ENCODE measurements at places on chromosomes 1 and 21.

DNA sequence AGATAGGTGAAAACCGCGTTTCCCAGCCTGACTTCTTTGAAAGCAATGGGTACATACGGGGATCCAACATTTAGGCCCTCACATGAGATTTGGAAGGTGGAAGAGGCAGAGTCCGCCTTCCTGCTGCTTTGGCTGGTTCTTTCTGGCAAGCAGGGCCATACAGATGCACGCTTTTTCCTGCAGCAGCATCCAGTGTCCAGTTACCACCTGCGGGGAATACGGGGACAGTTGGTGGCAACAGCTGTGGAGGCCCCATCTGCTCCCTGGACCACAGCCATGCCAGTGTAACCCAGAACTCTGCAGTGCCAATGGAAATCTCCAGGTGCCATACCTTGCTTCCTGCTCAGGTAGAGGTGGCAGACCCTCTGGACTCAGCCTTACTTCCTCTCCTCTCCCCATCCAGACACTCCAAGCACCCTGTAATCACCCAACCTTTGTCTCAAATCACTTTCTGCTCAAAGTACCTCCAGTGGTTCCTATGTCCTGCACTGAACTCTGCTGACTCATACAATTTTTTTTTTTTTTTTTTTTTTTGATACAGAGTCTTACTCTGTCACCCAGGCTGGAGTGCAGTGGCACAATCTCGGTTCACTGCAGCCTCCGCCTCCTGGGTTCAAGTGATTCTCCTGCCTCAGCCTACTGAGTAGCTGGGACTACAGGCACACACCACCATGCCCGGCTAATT lies 68.3 kb downstream of the SLC16A1 start:
- DNase-seq: no peak

DNA sequence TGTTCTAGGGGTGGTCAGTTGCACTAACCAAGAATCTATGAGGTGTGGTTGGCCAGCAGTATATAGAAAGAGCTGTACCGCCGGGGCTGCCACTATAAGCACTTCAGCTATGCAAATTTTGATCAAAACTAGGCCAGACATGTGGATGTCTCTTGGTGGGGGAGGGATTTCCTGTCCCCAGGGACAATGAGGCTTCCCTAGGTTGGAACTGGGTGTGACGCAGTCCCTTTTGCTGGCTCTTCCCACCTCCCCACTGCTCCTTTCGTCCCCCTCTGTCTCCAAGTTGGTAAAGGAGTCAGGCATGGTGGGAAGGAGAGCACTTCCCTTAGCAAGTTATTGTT lies 13.6 kb downstream of the SDCCAG8 start:
- no peak for DNase-seq

DNA sequence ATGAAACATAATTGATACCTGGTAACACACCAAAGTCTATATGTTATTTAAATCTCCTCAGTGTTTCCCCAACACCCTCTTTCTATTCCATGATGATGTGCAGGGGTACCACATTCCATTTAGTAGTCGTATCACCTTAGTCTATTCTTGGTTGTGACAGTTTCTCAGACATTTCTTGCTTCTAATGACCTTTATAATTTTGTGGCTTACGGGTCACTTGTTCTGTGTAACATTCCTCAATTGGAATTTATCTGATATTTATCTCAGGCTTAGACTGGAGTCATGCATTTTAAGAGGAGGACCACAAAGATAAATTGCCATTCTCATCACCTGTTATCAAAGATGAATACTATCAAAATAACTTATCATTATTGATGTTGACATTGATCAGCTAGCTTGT lies 679.6 kb downstream of the USP25 start:
- DNase-seq: no peak

DNA sequence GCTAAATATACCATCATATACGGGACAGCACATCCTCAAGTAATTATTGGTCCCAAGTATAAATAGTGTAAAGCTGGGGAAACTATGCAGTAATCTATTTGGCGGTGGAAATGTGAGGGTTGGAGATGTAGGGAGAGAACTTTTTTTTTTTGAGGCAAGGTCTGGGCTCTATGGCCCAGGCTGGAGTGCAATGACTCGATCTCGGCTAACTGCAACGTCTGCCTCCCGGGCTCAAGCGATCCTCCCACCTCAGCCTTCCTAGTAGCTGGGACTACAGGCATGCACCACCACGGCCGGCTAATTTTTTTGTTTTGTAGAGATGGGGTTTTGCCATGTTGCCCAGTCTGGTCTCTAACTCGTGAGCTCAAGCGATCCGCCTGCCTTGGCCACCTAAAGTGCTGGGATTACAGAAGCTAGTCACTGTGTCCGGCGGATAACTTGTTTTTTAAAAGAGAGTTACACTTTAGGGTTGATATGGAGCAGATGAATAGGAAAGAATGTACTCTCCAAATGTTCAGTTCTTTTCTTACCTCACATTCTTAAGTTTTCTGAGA lies 1.9 kb downstream of the IFT25 start:
- no peak for DNase-seq

GRCh38 chr21:31142600-31142999 lies 104.3 kb upstream of the KRTAP19-8 start:
- no peak for DNase-seq

DNA sequence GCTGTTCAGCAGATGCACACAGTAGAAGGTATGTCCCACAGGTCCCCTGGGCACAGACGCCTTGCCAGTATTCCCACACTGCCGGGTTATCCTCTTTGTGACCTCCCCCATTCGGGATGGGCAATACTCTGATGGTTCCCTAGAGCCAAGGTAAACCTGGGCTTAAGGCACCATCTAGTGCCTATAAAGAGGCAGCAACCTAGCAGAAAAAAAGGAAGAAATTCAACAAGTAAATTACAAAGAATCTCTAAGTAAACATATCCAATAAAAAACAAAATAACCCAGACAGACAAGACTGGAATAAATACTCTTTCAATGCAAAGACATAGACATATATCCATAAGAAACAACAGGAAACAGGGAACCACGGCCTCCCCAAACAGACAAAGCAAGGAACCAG lies 39.4 kb downstream of the HSF2BP start:
- DNase-seq: no peak

- DNase-seq: peak; percentile 33
These were observed 17.4 kb downstream of the CNST start for GRCh38 chr1:246583448-246584185.

DNA sequence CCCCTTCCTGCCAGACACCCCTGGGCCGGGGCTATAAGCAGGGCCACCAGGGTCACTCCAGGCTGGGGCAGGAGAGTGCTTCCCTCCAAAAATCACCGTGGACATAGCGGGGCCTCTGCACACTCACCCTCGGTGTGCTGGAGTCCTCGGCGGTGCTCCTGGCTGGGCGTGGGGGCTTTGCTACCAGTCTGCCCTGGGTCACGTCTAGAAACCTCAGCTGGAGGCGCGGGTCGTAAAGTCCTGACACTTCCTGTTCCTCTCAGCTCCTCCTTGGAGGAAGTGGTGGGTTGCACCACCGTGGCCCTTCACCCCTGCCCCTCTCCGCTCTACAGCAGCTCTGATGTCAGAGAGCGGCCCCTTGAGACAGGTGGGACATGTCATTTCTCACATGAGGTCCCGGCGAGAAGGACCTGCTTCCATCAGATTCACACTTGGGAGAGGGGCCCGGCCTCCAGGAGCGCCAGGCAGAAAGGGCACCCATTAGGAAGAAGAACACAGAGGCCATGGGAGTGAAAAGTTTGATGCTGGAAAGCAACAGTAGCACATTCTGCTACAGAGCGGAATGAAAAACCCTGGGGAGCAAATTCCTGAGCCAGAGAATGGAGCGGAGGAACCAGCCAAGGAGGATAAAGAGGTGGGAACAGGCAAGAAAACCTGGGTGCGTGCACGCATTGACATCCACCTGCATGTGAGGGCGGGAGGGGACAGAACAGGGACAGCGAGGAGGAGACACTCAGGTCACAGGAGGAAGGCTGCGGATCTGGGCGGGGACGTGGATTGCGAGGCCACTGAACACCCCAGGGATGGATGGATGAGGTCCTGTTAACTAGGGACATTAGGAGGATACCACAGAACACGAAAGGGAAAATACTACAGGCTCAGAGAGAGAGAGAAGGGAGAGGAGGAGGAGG lies at the start of gene ITGB2:
Gene ITGB2, minus strand, starts transcription at position 206 of the 911 bp plus-strand sequence. CDS start 10,117 bp downstream, outside the sequence.
- peak; percentile 83 for DNase-seq

- peak; percentile 84 for DNase-seq
These were observed 26.0 kb downstream of the RPS6KA1 start for GRCh38 chr1:26555550-26555981.

GRCh38 chr1:229856009-229856650 lies 210.9 kb upstream of the GALNT2 start:
- DNase-seq: no peak

DNA sequence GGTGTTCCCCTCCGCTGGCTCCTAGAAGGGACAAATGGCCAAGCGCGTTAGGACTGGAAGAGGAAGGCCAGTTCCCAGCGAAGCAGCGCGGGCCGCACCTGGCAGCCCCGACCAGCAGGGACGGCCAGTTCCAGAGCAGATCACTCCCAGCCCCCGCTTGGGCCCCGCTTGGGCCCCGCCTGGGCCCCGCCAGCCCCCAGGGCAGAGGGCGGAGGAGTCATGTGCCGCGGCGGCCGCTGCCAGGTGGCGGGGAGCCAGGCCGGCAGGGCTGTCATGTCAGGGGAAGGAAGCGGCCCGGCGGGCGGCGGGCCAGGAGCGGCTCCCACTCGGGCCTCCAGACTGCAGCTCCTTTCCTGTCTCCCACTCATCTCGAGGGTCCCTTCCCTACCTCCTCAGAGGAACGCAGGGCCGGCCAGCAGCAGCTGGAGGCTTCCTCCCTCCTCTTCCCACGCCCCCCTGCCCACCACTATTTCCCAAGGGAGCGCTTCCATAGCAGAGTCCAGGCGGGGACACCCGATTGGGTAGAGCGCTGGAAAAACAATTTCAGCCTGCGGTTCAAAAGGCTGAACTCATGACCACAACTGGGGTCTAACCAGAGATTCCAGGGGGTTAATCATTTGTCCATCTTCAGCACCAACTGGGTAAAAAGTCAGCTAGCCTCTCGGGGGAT lies 16.5 kb downstream of the ZNF697 start:
- peak; percentile 50 for DNase-seq

Data from inflammatory macrophage (primary cell).